ENCODE measurements at places on chromosomes 7 and 10. TPM values are rescaled to one million over a fixed set of nuclear protein-coding genes. Genes with fewer than 3 reads are reported as not detected.

DNA sequence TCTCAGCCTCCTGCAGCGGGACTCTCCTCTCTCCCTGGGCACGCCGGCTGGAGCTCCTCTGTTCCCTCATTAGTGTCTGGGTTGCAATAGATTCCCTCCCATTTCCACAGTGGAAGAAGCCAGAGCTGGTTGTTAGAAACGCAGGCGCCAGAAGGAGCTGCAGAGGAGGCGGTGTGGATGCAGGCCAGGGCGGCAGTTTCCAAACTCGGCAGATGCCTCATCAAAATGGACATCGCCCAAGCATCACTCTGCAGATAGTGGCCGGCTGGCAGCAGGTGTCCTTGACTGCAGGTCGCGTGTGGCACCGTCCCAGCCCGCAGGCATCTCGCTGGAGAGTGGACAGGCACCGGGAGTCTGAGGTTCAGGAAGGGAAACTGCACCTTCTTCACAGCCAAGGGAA lies 201.8 kb downstream of the TCERG1L start:
- H3K27ac ChIP-seq, result no peak overlapping the region
- H3K27me3 ChIP-seq, result no peaks in the 10 kb centered on the region
- no peaks in the 10 kb centered on the region for H3K4me1 ChIP-seq
- no peak overlapping the region for H3K4me3 ChIP-seq
- H3K36me3 ChIP-seq, result no peaks in the 10 kb centered on the region
- DNase-seq, result peak; percentile 89

Gene FAM25G
- not detected for total RNA-seq

DNA sequence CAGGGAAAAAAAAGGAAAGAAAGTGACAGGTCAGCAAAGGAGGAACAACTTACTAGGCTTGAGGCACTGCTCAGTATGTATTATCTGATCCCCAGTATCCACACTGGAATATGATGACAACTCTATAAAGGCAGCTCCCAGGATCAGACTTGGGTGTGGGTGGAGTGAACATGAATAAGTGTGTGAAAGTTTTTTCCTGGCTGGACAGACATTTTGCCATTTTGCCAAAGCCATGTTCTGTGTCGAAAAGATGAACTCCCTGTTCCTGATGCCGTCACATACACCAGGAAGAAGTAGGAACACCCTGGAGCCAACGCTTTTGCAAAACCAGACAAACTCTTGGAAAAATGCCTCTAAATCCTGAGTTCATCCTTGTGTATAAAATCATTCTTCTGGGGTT lies 143.2 kb upstream of the MEOX2 start:
- no peak overlapping the region for H3K4me3 ChIP-seq
- H3K27me3 ChIP-seq, result no peaks in the 10 kb centered on the region
- no peak overlapping the region for H3K27ac ChIP-seq
- peaks cover 13% of the 10 kb centered on the region for H3K4me1 ChIP-seq

Gene CCL24
- total RNA-seq, result not detected

Data from chondrocyte (in vitro differentiated cells).